ENCODE measurements at places on chromosomes 5 and 9. TPM values are rescaled to one million over a fixed set of nuclear protein-coding genes. Genes with fewer than 3 reads are reported as not detected.

DNA sequence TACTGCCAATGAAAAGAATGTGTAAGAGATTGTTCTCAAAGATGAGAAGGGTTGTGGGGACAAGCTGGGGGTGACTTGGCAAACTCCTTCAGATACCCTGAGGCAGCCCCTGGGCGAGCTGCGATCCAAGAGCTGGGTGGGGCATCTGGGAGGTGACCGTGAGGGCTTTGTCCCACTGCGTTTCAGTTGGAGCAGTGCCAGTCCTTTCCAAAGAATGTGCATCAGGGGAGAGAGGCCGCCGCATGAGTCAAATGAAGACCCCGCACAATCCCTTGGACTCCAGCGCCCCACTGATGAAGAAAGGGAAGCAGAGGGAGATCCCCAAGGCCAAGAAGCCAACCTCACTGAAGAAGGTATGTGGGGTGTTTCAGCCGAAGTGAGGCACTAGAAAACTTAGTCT is 28.4 kb downstream of the SECISBP2 start:
- no peak for DNase-seq

The ANKRD34B gene
- not detected for polyA plus RNA-seq

GRCh38 chr9:129283705-129284606 is 105.9 kb upstream of the IER5L start:
- DNase-seq: no peak

DNA sequence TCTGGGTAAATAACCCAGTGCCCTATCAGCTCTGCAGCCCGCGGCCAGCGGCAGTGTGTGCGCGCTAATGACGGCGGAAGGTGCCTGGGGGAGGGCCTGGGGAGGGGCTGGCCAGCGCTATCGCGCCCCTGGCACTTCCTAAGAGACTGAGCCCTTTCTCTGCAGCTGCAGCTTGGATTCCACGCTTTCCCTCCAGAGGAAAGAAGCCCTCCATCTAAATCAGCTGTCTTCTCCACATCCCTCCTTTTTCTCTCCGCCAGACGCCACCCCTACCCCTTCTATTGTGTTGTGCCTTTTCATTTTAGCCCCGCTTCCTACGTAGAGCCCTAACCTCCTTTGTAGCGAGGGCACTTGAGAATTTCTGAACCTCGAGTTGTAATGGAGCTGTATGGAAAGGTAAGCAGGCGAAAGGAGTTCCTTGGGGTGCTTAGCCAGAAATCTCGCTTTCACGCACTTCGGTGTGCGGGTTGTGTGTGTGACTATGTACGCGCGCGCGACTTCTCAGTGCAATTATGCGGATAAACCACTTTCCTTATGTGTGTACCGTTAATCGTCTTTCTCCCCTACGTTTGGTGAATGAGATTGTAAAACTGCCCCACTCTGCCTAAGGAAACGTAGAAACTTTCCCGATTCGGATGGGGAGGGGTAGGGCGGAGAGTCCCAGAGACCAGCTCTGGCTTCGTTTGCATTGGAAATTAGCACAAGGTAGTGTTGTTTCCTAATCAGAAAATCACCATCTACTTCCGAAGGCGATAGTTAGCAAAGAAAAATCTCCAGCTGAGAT is 664 bp upstream of the RAB3C start:
- DNase-seq: no peak

DNA sequence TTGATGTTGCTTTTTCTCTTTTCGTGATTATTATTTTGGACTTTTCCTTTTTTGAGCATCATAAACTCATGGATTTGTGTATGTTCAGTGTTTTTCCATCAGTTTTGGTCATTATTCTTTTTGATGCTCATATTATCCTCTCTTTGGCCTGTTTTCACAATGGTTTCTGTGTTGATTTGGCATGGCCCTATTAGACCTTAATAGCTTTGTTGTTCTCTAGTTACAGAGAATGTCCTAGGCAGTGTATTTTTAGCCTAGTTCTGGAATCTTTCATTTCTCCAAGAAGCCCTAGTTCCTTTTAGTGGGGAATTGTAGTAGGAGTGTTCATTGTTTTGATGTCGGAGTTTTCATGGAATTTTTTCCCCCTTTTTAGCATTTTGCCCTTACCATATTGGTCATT is 41.3 kb upstream of the ROPN1L start:
- no peak for DNase-seq

DNA sequence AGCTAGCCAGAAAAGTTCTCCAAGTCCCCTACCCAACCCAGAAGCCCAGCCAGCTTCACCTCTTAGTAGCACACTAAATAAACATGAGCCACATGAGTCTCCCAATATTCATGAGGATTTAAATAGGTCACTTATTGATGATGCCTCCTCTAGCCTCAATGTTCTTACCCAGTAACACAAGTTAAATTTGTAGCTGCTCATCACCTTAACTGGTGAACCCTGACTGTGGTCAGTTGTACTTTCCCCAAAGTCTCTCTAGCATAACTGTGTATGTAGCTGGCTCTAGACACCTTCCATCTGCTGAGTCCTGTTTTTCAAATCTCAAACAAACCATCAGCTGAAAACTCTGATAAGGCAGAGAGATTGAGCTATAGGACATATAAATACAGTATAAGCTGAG is 100.3 kb upstream of the ELAVL2 start:
- no peak for DNase-seq

The EIF4E1B gene
- polyA plus RNA-seq: not detected

The CD180 gene
- polyA plus RNA-seq: 16.1 TPM

GRCh38 chr5:146813346-146814157 is 65.0 kb downstream of the PPP2R2B start:
- DNase-seq: no peak

- no peak for DNase-seq
These were observed 103.4 kb downstream of the PIP5K1B start for GRCh38 chr9:68808338-68808890.

GRCh38 chr5:135400866-135401265 is 1.8 kb upstream of the MACROH2A1 start:
- no peak for DNase-seq

GRCh38 chr5:17235731-17236330 is 18.4 kb downstream of the BASP1 start:
- DNase-seq: no peak

The OTP gene
- 0.03 TPM for polyA plus RNA-seq

The FBP2 gene
- polyA plus RNA-seq: not detected

Data from B cell (primary cell).